ENCODE measurements at places on chromosomes 12 and 14. TPM values are rescaled to one million over a fixed set of nuclear protein-coding genes. Genes with fewer than 3 reads are reported as not detected.

C12orf56 gene
- not detected for polyA plus RNA-seq

RARG gene
- polyA plus RNA-seq, result 11.7 TPM

KRT73 gene
- not detected for polyA plus RNA-seq

RPS6KA5 gene
- 1.1 TPM for polyA plus RNA-seq

TFCP2 gene
- 9.7 TPM for polyA plus RNA-seq

LRRIQ1 gene
- polyA plus RNA-seq, result 0.80 TPM

PZP gene
- polyA plus RNA-seq, result 0.38 TPM

NPFF gene
- 0.99 TPM for polyA plus RNA-seq

CMA1 gene
- polyA plus RNA-seq, result not detected

Measured in pancreas (tissue), 10 donors.